ENCODE measurements at places on chromosomes 5 and 9.
A peak's percentile ranks its signal among the peaks of the same experiment; 100 is the strongest.

- DNase-seq, result no peak
Observed at GRCh38 chr5:42074353-42074752, 149.3 kb downstream of the FBXO4 start.

DNA sequence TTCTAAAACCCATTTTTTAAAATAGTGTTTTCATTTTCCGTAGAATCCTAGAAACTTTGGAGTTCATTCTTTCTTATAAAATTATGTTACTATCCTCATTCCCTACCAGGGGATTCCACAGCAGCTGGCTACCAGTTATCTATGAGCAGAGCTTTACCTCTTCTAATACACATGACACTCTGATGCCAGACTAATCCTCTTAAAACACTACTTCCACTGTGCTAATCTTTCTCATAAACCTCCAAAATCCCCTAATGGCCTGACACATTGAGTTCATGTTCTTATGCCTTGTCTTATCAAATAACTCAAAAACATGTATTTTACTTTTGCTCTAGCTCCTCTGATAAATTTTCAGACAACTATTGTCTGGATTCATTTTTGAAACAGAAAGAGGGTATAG is 633.6 kb upstream of the FTMT start:
- DNase-seq, result no peak

DNA sequence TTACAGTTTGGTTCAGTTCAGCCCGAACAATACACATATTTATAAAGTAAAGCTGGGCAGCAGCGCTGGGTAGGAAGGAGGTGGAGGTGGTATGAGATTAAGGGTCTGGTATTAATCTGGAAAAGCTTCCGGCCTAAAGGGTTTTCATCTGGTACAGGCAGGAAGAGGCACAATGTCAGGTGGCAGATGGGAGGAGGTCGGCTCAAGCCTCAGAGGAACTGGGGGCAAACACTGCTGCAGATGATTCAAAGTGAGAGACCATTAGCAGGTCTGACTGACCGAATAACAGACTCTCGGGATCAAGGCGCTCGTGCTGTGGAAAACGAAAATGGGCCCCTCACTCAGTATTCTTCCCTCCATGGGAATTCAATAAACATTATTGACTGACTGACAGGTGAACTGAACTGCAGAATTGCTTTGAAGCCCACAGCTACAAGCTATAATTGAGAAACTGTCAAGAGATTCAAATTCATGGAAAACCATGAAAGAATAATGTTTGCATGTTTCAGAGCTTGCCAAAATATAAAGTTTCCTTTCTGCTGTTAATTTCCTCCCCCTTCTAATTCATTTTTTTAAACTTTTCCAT is 75.3 kb downstream of the TMEM167A start:
- no peak for DNase-seq

GRCh38 chr5:133611357-133612248 is 738 bp downstream of the FSTL4 start:
- DNase-seq, result no peak

- DNase-seq, result no peak
Observed at GRCh38 chr5:33244441-33245150, 196.2 kb upstream of the TARS1 start.

- no peak for DNase-seq
Observed at GRCh38 chr9:125752070-125752628, 5.0 kb downstream of the PBX3 start.

- no peak for DNase-seq
Observed at GRCh38 chr9:38181866-38182265, 112.8 kb upstream of the SHB start.

DNA sequence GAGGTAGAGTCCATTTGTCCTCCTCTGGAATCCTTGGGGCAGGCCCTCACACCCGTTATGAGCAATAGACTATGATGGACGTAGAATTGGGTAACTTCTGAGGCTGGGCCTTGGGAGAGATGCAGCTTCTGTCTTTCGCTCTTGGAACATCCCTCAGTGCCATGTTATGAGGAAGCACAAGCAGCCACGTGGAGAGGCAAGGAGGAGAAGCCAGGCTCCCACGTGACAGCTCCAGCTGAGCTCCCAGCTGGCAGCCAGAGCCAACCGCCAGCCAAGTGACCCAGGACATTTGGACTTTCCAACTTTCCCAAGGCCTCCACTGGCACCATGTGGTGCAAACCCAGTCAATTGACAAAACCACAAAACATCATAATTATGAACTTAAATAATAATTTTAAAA is 43.0 kb upstream of the BOD1 start:
- no peak for DNase-seq

DNA sequence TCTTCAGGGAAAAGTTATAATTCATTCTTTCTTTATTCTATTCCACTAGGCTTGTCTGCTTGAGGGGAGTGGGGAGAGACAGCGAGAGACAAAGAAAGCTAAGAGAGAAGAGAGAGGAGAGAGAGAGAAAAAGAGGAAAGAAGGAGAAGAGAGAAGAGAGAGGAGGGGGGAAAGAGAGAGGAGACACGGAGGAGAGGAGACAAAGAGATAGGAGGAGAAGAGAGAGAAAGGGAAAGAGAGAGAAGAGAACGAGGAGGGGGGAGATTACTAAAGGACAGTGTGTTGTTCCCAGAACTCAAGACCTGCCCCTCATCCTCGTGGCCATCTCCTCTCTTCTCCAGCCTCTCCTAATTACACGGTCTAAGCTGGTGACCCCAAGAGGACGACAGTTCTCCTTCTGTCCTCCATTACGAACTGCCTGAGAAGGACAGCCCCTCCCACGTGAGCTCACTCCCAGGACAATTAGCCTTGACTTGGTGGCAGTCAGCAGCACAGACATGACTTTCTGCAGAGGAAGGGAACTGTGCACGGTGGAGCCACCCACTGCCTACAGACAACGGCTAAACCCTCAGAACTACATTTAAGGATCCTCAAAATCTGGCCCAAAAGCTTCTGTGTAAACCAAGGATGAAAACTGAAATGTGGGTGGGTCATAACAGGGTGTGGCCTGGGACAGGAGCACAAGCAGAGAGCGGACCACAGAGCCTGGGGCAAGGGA is 99.1 kb downstream of the COL23A1 start:
- no peak for DNase-seq

DNA sequence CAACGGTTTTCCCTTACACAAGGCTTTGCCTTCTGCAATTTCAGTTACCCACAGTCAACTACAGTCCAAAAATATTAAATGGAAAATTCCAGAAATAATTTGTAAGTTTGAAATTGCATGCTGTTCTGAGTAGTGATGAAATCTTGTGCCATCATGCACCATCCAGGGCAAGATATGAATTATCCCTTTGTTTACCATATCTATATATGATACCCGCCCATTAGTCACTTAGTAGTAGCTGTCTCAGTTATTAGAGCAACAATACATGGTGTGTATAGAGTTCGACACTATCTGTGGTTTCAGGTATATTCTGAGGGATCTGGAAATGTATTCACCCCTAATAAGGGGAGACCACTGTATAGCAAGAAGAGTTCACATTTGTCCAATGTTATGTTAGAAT is 29.4 kb downstream of the ERBIN start:
- DNase-seq, result no peak

DNA sequence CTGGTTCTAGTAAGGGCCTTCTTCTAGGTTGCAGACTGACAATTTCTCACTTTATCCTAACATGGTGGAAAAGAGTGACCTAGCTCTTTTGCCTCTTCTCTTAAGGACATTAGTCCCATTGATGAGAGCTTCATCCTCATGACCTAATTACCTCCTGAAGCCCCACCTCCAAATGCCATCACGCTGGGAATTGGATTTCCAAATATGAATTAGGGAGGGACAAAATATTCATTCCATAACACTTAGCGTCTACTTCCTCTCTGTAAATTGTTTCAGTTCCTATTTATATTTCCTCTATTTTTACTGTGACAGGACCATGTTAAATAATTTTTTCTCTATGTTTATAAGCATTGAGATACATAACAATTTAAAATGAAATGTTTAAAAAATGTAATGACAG is 408.8 kb downstream of the CDH10 start:
- no peak for DNase-seq

GRCh38 chr5:55102348-55102747 is at the start of gene GZMA:
TSS of gene GZMA (plus strand) at chr5:55102646. CDS start at chr5:55102683, 37 bp downstream.
- no peak for DNase-seq

DNA sequence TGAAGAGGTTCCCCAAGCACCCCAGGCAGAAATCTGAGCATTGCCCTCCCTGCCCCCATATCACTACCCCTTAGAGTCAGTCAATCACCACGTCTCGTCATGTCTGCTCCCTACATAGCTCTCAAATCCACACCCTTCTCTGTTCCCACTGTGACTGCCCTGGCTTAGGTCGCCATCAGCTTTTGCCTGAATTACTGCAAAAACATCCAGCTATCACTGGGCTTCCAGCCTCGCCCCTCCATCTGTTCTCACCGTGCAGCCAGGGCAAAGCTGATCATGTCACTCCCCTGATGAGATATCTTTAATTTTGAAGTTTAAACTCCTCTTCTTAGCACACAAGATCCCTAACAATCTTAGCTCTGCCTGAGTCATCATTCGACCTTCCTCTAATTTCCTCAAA is 89.6 kb upstream of the TBC1D2 start:
- DNase-seq, result no peak

DNA sequence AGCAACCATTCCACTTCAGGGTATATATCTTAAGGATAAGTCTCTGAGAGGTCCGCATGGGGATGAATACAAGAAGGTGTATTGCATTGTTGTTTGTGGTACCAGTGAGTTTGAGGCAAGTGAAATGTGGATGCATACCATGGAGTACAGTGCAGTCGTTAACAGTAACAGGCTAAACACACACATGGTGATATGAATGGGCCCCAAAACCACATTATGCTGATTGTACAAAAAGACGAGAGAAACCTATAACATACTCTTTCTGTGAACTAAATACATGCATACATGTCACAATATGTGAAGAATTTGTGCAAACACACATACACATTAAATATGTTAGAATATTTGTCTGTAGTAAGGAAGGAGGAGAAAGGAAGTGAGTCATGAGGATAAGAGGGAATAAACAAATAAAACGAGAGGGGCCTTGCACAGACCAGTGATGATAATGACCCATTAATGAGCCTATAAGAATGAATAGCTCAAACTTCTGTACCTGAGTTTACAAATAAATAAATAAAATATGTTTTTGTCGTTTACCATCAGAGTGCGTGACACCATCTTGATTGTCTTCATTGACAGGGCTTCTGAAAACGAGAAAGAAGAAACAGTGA is 66.5 kb upstream of the RICTOR start:
- DNase-seq, result no peak

DNA sequence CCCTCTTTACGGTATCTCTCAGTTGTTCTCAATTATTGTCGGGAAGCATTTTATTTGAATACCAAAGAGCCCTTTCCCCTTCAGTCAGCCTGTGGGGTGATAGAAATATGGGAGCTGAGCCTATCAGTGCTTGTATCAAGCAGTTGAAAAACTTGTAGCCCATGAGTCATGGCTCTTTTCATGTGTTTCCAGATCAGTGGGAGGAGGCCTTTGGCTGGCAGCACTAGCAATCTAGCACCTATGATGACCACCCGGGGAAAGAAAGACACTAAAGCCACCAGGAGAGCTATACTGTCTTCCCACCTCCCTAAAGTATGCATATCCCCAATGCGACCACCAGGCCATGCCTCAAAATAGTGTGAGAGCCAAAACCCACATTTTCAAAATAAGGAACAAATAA is 696.9 kb upstream of the C9orf72 start:
- no peak for DNase-seq

DNA sequence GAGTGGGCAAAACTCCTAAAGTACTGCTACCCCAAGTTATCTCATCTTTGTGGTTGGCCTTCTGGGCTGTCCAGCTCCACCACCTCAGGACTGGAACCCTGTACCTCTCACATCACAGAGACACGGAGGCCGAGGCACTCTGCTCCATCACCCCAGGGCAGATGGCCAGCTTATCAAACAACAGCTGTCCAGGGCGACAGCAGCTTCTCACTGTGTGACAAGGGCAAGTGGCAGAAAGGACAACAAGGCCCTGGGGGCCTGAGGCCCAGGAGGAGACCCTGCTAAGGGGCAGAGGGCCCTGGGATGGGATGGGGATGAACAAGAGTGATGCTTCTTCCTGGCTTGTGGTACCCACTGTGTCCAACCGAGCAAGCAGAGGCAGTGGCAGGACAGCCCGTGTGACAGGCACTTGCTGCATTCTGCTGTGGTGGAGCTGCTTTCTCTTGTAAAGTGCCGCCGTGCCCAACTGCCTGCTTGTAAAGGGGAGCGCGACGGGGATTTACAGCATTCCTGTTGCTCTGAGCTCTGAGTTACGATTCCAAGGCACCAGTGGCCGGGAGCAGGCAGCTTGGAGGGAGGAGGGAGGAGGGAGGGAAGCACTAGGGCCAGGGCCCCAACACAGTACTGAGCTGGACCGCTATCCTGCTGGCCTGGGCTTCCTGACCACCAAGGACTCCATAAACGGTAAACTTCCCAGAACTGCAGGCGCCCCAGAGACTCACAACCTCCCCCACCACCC is 71.2 kb downstream of the SHB start:
- no peak for DNase-seq

- peak; percentile 96 for DNase-seq
Observed at GRCh38 chr5:150789943-150790611, 11.5 kb downstream of the SMIM3 start.

GRCh38 chr5:133696006-133696584 is 83.8 kb upstream of the FSTL4 start:
- no peak for DNase-seq

- DNase-seq, result no peak
Observed at GRCh38 chr5:133806847-133807246, 161.6 kb downstream of the C5orf15 start.

- DNase-seq, result peak; percentile 80
Observed at GRCh38 chr5:153565822-153566221, 75.4 kb downstream of the GRIA1 start.

DNA sequence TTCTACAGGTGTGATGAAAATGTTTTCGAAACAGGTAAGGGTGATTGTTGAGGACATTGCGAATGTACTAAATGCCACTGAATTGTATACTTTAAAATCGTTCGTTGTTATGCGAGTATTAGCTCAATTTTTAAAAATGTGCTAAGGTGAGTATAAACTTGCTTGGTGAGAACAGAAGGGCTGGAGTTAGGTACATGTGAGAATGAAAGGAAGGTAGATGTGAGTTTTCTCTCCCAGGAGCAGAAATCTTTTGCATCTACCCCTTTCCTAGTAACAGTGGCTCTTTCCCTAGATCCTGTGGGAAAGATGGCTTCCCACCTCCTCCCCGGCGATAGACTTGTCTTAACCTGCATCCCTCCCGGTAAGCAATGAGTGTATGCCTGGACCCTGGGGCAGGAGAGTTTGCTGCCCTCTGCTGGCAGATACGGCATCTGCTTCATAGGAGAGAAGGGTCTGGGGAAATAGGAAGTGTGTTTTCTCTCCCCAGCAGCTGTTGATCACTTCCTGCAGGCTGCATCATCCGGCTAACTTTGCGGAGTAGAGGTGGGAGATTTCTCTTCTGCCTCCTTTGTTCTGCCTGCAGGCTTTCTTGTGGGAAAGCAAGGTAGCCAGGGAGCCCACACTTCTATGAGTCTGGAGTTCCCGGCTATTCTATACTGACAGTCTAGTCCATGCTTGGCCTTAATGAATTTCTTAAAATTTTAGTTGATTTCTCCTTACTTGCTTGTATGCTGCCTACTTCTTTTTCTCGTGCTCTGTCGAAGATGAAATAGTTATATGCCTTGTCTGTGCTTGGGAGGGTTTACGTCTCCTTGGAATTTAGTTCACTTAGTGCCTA is 373.3 kb upstream of the SEMA6A start:
- DNase-seq, result no peak

Data from GM04504 (cell line).